ENCODE measurements at places on chromosomes 5 and 9.

- DNase-seq: no peak
These were observed 21.3 kb downstream of the PTGES start for GRCh38 chr9:129731477-129732085.

DNA sequence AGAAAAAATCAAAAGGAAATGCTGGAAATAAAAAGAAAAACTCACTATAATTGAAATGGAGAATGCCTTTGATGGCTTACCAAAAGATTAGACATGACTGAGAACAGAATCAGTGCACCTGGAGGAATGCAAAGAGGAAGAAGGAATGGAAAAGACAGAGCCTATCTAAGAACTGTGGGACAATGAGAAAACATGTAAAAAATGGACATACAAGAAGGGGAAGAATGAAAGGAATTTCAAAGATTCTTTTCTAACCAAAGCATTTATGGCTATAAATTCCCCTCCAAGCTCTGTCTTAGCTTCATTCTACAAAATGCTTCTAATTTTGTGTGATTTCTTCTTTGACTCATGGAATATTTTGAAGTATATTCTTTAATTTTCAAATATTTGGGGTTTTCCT, 47.5 kb upstream of the CLK4 start:
- DNase-seq: no peak

DNA sequence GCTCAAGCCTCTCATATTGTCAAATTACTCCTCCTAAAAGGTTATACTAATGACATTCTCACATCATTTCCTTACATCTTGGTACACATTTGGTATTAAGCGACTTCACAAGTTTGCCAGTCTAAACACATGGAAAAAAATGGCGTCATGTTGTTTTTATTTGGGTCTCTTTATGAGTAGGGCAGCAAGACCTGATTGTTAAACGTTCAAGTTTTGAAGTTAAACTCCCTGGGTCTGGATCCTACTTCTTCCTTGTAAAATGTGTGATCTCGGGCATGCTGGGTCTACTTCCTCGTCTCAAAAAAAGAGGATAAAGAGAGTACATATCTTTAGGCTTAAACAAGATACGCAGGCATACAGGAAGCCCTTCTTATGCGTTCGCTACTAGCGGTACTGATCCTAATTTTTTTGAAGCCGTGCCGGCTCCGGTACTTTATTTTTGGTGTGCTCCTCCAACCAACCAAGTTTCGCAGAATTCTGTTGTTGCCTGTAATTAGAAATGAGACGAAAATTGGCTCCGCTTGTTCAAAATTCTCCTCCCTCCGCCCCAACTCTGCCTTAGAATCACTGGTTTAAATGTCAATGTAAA, 596 bp upstream of the CDC37L1 start:
- no peak for DNase-seq

- no peak for DNase-seq
These were observed 259.4 kb downstream of the GADD45G start for GRCh38 chr9:89864257-89864656.

DNA sequence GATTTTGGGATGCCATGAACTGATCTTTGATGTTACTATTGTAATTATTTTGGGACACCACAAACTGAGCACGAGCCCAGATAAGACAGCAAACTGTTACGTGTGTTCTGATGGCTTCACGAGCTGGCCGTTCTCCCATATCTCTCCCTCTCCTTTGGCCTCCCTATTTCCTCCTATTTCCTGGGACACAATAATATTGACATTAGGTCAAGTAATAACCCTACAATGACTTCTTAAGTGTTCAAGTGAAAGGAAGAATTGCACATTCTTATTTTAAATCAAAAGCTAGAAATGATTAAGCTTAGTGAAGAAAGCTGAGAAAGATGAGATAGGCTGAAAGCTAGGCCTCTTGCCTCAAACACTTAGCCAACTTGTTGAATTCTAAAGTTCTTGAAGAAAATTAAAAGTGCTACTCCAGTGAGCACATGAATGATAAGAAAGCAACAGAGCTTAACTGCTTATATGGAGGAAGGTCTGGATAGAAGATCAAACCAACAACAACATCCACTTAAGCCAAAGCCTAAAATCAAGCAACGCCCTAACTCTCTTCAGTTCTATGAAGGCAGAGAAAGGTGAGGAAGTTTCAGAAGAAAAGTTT, 247.1 kb downstream of the LRRC70 start:
- no peak for DNase-seq

GRCh38 chr9:32737378-32737777, 46.0 kb upstream of the TMEM215 start:
- DNase-seq: no peak

DNA sequence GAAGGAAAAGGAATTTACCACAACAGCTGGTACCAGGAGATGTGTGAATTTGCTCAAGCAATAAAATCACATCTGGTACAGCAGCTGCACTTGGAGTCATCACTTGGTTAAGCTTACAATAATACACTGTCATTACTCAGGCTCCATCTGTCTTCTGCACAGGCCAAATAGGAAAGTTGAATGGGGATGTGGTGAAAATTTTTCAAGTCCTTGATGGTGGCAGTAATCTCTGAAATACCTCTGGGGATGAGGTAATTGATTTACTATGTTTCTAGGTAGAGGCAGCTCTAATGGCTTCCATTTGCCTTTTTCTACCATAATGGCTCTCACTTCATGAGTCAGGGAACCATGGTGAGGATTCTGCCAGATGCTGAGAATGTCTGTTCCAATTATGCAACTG, 206.8 kb upstream of the ATP10B start:
- no peak for DNase-seq

DNA sequence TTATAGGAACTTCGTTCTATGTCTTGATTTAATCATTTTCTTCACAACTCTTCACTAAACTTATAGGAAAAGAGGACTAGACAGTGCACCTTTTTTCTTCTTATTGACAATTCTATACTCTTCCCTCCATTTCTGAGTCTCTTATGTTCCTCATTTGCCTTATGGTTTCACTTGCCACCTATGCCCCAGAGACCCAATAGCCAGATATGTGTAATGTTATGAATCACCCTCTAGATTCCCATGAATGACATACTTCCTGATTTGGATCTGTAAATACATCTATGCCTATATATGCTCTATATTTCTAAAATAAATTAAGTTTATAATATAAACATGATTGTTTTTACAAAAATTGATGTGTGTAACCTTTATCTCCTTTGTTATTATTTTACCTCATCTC, 514.1 kb upstream of the MEF2C start:
- DNase-seq: no peak

GRCh38 chr5:177520271-177520670, 3.5 kb upstream of the DDX41 start:
- no peak for DNase-seq

DNA sequence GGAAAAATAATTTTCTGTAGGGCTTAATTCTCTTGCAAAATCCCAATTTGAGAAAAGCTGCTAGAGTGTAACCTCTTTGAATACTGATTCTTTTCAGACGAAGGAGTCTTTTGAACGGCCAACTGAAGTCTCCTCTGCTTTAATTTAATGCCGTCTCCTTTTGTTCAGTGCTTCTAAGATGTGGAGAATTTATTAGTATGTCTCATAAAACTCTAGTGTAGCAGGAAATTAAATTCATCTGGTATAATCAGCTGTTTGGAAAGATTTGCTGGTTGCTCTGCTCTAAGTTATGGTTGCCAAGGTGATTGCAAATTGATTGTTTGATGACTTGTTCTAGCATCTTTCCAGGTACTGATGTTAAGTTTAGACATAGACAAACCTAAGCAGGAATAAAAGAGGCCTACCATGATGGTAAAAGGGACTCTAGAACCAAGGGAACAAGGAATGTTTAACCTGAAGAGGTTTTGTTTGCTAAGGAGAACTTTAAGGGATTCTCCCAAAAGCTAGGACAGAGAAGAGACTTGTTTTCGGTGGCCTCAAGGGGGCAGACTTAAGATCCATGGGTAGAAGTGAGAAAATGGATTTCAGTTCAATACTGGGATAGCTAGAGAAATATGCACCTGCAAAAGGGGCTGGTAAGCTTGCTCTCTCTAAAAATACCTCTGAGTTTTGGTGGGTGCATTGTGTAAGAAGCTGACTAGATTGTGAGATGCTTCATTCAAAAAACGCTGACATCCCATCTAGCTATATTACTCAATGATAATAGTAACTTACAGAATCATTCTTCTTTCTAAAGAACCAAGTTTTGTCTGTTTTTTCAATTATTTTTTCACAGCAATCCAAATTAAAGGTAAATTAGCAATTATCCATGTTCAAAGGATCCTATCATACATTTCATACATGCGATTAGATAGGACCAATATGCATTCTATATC, 5.7 kb upstream of the ADRB2 start:
- no peak for DNase-seq

DNA sequence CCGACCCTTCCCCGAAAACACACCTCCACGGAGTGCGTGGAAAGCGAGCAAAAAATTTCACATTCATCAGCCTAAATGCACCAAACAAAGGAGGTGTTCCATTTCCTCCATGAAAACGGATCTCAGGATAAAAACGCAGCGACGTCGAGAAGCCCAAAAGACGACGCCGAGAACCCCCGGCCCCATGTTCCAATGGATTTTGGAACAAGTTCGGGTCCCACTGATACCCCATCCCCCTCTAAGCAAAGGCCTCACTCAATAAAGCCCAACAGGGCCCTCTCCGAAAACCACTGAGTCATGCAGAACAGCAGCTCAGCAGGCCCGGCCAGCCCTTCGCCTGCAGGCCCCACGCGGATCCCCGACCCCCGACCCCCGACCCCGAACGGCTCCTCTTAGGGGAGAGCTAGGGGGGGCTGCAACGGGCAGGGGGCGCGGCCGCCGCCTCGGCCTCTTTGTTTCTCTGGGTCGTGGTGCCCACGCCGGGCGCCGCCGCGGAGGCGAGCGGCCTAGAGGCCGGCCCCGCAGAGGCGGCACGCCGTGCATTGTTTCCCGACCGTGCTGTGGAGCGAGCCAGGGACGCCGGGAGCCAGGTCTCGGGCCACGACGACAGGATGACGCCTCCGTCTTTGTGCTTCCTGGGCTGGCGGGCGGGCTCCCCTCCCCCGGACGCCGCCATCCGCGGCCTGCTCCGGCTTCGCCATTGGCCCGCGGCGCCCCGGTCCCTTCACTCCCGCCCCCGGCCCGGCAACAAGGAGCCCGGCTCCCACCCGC, 915 bp downstream of the ZFAND5 start:
- DNase-seq: no peak

DNA sequence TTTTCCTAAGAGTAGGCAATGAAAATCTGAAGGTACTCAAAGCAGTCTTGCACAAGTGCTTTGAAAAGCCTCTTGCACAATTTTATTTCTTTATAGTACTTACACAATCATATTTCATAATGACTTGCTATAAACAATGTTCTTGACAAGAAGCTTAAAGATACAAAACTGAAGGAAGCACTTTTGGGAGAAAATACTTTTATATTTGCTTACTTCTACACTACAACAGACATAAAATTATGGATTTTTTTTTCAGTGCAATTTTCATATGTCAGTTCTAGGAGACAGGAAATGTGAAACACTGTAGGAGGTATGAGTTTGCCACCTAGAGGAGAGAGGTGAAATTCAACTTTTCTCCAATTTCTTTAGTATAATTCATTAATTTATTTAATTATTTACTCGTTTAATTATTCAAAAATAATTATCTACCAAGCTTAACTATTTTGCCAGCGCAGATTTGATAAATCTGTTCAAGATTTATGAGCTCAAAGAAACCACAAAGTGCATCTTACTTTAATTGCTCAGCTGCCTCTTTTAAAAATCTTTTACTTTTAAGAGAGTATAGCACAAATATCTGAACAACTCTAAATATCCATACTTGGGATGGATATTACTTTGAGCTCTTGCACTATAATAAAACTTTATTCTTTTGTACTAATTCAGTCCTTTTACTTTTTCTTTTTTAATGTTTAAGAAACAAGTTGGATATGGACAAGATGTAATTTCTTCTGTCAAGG, 29.0 kb upstream of the CDKN2B start:
- DNase-seq: no peak

DNA sequence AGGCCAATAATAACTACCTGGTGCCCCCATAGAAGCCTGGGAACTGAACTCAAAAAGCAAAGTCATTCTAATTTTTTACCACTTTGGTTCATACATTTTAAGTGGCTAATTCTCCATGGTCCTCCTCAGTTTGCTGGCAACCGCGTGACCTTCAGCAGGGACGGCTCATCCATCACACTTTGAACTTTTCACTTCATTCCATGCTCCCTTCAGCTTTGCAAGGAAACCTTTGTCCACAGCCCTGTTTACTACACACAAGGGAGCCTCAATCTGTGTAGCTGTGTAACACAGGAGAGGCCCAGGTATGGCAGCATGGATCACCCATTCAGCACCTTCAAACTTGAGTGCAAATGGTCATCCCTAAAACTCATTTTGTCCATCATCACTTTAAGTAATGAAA, 552.4 kb downstream of the IRX1 start:
- DNase-seq: no peak

DNA sequence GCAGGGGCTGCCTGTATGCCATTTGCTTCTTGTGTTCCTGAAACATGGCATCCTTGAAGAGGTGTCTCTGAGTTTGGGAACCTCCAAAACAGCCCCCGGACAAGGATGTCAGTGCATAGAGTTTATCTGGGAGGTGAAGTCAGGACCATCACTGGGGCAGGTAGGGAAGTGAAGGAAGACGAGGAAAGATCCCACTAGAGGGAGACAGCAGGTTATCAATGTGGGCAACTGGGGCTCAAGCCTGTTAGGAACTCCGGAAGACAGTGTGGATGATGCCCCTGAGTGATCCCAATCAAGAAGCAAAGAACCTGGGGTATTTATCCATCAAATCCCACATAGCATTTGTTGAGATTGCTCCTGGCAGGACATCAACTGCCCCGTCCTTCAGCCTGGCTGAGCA, 233.1 kb downstream of the AGTPBP1 start:
- DNase-seq: no peak

DNA sequence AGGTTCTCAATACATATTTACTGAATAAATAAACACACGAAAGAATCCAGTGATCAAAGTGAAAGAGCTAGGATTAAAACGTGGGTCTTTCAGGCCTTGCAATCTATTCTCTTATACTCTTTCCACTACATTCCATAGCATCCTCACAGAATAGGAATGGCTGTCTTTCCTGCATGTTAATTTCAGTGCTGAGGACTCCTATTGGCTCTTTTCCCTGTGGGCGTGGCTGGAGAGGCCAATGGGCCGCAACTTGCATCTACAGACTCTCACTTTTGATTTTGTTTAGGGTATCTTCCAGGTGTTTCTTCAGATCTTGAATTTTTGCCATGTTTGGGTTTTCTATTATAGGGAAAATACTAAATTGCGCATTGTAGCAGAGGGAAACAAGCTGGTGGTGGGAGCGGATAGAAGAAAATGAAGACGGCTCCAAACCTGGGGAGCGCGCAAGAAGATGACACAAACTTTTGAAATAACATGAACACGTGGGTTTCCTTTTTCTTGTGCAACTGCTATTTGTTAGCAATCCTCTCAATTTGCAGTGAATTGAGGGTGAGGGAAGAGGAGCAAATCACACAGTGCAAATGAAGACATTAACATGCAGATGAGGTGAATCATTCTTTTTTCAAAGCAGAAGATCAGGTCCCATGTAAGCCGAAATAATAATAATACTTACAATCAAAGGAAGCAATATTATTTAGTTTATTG, 93.9 kb downstream of the GCNT1 start:
- DNase-seq: no peak

All from NCI-H1048 (cell line).